ENCODE measurements at places on chromosomes 6 and 20. TPM values are rescaled to one million over a fixed set of nuclear protein-coding genes. Genes with fewer than 3 reads are reported as not detected.
A peak's percentile ranks its signal among the peaks of the same experiment; 100 is the strongest.

SPATS1 gene
- not detected for total RNA-seq

WFDC10B gene
- total RNA-seq = not detected

ALDH8A1 gene
- 1.0 TPM for total RNA-seq

MEI4 gene
- total RNA-seq = 0.48 TPM

TFEB gene
- 23.3 TPM for total RNA-seq

CD93 gene
- total RNA-seq = 12.5 TPM

LRRC73 gene
- total RNA-seq = 0.42 TPM

RAET1G gene
- total RNA-seq = 1.9 TPM

LPA gene
- total RNA-seq = not detected

DNA sequence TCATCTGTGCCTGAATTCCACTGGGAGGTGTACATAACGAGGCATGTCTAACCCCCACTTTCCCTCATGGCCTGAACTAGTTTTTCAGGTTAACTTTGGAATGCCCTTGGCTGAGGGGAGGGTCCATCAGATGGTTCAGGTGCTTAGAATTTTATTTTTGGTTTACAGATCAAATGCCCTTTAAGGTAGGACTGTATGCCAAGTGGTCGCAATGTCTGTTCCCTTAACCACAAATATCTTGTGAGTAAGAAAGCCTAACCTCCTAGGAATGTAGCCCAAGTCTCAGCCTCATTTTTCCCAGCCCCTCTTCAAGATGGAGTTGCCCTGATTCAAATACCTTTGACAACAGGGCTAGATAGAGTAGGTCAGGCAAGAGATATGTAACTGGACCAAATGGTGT, 78.4 kb downstream of the RNASET2 start:
- no peak overlapping the region for H3K27ac ChIP-seq
- H3K4me3 ChIP-seq = no peak overlapping the region
- H3K4me1 ChIP-seq = no peaks in the 10 kb centered on the region
- no peaks in the 10 kb centered on the region for H3K27me3 ChIP-seq

GRCh38 chr20:25129428-25129827, 47.5 kb upstream of the VSX1 start:
- H3K4me3 ChIP-seq = no peak overlapping the region
- H3K27me3 ChIP-seq = no peaks in the 10 kb centered on the region
- DNase-seq = no peak
- H3K27ac ChIP-seq = no peak overlapping the region

DNA sequence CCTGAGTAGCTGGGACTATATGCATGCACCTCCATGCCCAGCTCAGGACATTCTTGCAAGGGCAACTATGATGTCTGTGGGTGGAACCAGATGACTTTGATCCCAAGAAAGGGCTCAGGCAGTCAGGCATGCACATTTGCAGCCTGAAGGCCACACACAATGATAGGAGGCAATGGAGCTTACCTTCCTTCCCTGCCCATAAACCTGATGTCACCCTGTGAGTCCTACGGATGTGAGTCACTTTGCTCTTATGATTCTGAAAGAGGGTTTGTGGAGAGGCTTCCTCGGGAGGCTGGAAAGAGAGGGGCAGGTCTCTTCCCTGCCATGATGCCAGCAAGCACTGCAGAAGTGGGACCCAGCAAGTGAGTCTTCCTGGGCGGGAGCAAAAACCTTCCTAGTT, 202.4 kb downstream of the LY86 start:
- no peaks in the 10 kb centered on the region for H3K36me3 ChIP-seq
- H3K27me3 ChIP-seq = no peaks in the 10 kb centered on the region
- DNase-seq = no peak
- no peak overlapping the region for H3K4me3 ChIP-seq

DNA sequence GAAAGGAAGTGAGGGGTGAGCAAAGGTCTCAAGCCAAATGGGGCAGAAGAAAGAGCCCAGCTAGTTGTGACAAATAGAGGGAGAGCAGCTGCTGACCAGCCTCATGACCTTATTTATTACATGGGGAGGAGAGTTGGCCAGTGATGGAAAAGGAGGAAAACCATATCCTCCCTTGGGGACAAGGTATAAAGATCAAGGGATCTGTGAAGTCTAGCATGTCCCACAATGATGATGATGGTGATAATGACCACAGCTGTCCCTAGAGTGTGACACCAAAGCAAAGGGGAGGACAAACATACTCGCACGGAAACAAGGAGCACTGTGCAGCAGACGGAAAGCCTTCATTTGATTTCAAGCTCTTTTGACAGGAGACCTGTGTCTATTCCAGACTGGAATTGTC, 190.4 kb upstream of the MCHR2 start:
- H3K4me1 ChIP-seq = no peaks in the 10 kb centered on the region
- DNase-seq = no peak
- H3K27ac ChIP-seq = no peak overlapping the region
- no peaks in the 10 kb centered on the region for H3K36me3 ChIP-seq
- no peaks in the 10 kb centered on the region for H3K27me3 ChIP-seq

DNA sequence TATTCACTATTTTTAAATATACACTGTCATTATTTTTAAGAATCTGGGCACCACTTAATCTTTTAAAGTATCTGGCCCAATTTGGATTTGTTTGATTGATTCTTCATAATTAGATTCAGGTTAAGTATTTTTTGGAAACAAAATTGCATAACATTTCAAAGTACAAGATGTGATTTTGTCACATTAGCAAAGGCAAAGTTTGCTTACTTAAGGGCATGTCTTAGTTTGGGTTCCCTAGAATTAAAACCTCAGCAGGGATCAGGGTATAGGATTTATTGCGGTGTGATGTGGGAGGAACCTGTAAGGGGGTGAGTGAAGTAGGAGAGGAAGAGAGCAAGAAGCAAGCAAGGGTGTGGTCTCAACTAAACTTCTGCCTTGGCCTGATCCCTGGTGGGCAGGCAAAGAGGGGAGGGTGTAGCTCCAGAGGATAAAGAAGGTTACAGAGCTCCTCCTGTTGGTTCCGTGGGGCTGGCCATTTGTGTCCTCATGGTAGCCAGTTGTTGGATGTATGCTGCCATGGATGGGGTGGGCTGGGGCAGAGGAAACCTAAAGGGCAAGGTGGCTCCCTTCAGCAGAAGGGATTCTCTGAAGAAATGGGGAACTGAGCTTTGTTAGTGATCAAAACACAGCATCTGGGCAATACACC, 668.7 kb upstream of the SLC35B3 start:
- no peaks in the 10 kb centered on the region for H3K36me3 ChIP-seq
- peak; percentile 63 for DNase-seq
- H3K27me3 ChIP-seq = no peaks in the 10 kb centered on the region
- H3K4me1 ChIP-seq = peaks cover 2% of the 10 kb centered on the region

- peak overlapping the region; percentile 89 for H3K4me3 ChIP-seq
- H3K4me1 ChIP-seq = peaks cover 34% of the 10 kb centered on the region
- no peaks in the 10 kb centered on the region for H3K36me3 ChIP-seq
- peak; percentile 74 for DNase-seq
- H3K27me3 ChIP-seq = no peaks in the 10 kb centered on the region
Measured at GRCh38 chr6:108557494-108558371, 3.0 kb upstream of the FOXO3 start.

DNA sequence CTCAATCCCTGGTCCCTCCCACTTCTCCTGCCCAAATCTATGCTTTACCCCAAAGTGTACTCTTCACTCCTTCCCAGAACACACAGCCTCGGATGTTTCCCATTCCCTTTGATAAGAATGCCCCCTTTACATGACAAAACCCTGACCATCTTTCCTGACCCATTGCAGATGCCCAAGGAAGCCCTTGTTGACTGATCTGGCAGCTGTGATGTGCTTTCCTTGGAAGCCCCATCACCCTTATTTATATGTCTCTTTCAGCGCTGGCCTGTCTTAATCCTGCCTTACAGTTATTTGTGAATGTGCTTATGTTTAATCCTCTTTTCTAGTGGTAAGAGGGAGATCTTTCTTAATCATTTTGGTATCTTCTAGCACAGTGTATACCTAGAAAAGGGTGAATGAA, 523.1 kb downstream of the CD83 start:
- no peaks in the 10 kb centered on the region for H3K27me3 ChIP-seq
- no peaks in the 10 kb centered on the region for H3K36me3 ChIP-seq
- no peak overlapping the region for H3K27ac ChIP-seq

GRCh38 chr6:151749341-151749740, 58.1 kb upstream of the ESR1 start:
- no peak overlapping the region for H3K4me3 ChIP-seq
- no peaks in the 10 kb centered on the region for H3K27me3 ChIP-seq
- no peaks in the 10 kb centered on the region for H3K36me3 ChIP-seq

- no peaks in the 10 kb centered on the region for H3K27me3 ChIP-seq
- no peak overlapping the region for H3K4me3 ChIP-seq
- H3K36me3 ChIP-seq = no peaks in the 10 kb centered on the region
Measured at GRCh38 chr6:29465801-29466200, 8.8 kb downstream of the OR2H1 start.

DNA sequence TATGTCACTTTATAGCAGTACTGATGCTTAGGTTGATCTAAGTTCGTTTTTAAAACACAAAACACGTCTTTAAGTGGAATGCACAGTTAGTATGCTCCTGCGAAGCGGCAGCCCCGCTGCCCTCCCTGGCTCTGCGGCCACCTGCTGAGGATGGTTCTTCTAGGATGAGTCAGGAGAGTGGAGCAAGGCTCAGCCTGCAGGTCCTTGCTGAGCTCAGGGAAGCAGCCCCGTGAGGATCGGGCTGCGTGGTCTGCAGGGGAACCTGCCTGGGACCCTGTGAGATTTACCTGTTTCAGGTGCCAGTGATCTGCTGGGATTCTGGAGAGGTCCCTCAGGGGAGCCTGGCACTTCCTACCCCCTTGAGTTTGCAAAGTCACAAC, 57.5 kb downstream of the SYNJ2 start:
- DNase-seq = peak; percentile 42
- peaks cover 45% of the 10 kb centered on the region for H3K4me1 ChIP-seq
- H3K27ac ChIP-seq = no peak overlapping the region
- no peaks in the 10 kb centered on the region for H3K36me3 ChIP-seq

DNA sequence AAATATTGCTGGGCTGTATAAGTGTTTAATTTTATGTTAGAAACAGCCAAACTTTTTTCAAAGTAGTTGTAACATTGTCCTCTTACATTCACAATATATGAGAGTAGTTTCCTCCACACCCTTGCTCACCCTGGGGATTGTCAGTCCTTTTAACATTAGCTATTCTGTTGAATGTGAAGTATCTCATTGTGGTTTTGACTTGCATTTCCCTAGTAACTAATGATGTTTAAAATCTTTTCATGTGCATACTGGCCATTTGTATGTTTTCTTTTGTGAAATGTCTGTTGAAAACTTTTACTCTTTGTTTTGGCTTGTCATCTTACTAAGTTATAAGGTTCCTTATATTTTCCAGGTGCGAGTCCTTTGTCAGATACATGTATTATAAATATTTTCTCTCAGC, 32.9 kb downstream of the TRIM38 start:
- H3K4me3 ChIP-seq = no peak overlapping the region
- H3K27me3 ChIP-seq = no peaks in the 10 kb centered on the region
- no peak overlapping the region for H3K27ac ChIP-seq
- DNase-seq = no peak
- H3K4me1 ChIP-seq = peaks cover 11% of the 10 kb centered on the region

DNA sequence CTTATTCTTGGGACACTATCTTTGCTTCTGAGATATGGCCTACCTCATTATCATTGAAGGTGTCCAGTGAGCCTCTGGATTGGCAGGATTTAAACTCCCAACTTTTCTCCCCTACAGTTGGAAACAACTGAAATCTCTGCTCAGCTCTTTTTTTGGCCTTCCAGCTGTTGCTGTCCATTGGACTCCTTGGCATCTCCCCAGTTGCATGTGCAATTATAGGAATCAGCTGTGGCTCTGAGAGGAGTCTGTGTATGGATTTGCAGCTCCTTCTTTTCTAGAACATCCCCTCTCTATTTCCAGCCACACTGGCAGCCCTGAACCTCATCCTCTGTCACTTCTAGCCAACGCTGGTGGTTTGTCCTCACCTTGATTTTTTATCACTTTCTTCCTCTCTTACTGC, 21.2 kb downstream of the RAB22A start:
- H3K36me3 ChIP-seq = no peaks in the 10 kb centered on the region
- no peak overlapping the region for H3K27ac ChIP-seq
- H3K27me3 ChIP-seq = no peaks in the 10 kb centered on the region
- peaks cover 4% of the 10 kb centered on the region for H3K4me1 ChIP-seq

DNA sequence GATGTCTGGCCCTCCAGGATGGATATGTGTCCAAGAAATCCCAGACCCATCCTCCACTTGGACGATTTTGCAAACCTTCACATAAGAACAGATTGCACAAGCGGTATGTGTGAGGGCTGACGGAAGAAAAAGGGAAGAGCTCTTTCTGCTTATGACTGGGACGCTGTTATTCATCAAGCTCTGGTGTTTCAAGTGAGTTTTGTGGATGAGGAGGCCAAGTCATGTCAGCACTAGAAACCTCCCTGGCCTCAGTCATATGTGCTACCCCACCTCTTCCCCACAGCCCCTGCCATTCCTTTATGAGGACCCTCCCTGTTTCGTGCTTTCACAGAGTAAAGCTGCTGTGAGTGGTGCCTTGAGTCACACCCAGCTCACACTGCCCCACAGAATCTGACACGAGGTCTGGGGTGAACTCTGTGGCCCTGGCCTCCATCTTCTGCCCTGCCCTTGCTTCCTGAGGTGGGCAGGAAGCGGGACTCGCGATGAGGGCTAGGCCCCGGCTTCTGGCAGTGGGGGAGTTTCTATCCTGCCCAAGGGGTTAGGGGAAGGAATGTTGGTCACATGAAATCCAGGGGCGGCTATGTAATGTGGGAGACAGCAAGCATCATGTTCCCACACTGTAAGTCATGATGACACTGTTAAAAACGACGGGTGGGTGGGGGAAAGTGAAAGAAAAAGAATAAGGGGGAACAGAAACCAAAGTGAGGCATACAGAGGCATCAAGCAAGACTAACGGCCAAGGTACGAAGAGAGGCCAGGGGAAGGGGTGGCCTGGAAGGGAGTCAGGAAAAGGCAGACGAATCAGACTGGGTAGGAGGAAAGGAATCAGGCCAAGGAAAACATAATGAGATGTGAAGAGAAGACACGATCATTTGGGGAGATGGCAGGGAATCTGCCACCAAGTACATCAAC, 78.1 kb downstream of the PRDM1 start:
- H3K4me3 ChIP-seq = no peak overlapping the region
- no peaks in the 10 kb centered on the region for H3K27me3 ChIP-seq
- no peaks in the 10 kb centered on the region for H3K36me3 ChIP-seq
- H3K4me1 ChIP-seq = peaks cover 15% of the 10 kb centered on the region
- DNase-seq = peak; percentile 71

GRCh38 chr6:3406891-3407809, 49.7 kb downstream of the SLC22A23 start:
- DNase-seq = no peak
- no peaks in the 10 kb centered on the region for H3K27me3 ChIP-seq
- no peak overlapping the region for H3K27ac ChIP-seq
- peaks cover 2% of the 10 kb centered on the region for H3K36me3 ChIP-seq
- H3K4me3 ChIP-seq = no peak overlapping the region

- H3K27ac ChIP-seq = no peak overlapping the region
- H3K4me3 ChIP-seq = no peak overlapping the region
Measured at GRCh38 chr20:57420571-57421252, 29.5 kb downstream of the RBM38 start.
